NCI-H2171 (cell line): ENCODE measurements at places on chromosomes 11 and 22.

DNA sequence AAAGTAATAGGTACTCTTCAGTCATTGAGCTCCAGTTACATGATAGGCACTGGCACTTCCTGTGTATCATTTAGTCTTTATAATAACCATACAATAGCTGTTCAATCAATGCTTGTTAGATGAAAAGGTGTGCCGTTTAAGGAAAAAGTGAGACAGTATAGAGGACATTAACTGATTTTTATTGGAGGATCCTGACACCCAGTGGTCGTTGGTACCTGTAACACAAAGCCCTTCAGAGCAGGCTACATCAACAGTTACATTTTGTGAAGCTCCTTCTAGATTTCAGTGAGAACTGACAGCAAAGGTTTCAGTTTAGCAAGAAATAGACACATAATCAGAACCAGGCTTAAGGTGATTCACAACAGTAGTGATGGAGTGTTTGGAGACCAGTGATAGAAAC is 44.2 kb downstream of the CCDC81 start:
- peak; percentile 40 for DNase-seq

DNA sequence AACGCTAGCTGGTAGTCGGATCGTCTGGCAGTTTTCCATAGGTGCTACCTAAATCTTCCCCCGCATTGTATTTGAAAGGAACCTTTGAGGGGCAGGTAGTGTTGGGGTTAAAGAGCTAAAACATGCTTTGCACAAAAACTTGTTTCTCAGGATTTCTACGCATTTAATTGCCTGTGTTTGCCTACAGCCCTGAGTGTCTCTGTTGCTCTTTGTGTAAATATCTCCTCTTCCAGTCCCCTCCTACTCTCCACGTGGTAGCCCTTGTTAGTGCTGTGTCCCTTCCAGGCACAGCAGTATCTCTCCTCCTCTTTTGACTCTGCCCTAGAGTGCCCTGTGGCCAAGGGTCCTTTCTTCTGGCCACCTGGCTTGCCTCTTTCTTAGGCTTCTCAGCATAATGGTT is 81.7 kb downstream of the BARX2 start:
- no peak for DNase-seq

DNA sequence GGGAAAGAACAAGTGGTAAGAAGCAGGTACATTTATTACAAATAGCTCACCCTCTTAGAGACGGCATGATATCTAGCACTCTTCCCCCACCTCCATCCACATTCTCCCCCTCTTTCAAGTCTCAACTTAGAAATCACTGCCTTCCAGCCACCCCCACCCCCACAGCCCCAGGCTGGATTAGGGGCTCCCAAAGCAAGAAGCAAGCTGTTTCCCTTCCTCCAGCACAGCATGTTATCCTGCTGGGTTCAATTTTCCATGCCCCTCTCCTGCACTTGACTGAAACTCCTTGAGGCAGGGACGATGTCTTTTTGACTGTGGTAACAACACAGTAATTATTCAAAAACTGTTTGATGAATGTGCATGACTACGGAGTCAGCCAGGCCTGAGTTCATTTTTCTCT is 350.7 kb downstream of the LARGE1 start:
- DNase-seq: no peak

- DNase-seq: peak; percentile 71
These were observed 13.5 kb downstream of the C11orf97 start for GRCh38 chr11:94525546-94526324.

DNA sequence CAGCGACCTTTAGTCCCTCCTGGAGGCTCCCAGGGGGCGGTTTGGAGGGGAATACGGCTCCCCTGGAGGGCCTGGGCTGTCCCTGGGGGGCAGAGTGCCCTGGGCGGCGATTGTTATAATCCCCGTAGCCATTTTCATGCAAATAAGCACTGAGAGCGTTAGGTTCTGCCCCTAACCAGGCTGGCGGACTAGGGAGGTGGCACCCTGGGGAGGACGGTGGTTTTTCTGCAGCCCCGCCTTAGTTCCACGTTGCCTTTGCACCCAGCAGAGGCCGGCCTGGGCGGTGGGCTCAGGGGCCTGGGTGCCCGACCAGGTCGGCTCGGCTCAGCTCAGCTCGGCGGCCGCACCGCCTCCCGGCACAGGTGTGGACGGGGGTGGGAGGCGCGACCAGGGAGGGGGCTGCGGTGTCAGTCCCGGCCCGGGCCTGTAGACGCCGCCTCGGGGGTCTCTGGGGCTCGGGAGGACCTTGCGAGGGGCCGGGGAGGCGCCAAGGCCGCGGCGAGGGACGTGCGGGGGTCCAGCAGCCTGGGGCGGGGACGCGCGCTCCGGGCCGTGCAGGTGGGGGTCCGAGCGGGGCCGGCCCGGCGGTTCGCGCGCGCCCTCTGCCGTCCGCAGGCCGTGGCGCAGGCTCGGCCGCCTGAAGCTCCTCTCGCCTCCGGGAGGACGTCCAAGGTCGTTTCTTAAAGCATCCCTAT is 2.3 kb upstream of the DUSP8 start:
- no peak for DNase-seq

DNA sequence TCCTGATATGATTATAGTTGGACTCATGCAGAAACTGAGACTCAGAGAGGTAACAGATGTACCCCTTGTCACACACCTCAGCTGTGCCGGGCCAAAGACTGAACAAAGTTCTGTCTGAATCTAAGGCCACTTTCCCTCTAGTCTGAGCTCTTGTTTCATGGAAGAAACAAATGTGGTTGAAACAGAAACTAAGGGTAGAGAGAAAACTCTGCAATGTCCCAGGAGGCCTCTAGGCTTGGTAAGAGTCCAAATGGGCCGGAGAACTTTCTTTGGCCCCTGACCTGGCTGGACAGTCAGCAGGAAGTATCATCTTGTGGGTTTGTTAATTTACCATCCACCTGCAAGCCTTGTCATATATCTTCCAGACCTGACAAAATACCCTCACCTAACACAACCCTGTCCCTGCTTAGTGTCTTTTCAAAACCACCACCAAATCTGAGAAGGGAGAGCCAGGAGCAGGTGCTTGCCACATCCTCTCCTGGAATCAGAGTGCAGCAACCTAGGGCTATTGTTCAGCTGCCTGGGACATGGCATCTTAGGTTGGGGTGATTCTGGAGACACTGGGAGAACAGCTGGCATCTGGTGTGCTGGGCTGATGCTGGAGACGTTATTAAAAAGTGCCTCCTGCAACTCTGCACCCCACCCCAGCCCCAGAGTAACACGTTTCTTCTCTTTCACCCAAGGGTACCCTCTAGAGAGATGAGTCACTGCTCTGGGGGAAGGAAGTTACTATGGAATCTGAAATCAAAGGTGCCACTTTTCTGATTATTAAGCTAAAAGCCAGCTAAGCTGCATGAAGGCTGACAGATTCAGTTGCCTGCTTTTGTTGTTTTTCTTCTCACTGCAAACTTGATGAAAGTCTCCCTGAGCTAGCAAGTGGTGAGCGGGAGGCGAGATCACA is 126.3 kb upstream of the TIMP3 start:
- DNase-seq: no peak

DNA sequence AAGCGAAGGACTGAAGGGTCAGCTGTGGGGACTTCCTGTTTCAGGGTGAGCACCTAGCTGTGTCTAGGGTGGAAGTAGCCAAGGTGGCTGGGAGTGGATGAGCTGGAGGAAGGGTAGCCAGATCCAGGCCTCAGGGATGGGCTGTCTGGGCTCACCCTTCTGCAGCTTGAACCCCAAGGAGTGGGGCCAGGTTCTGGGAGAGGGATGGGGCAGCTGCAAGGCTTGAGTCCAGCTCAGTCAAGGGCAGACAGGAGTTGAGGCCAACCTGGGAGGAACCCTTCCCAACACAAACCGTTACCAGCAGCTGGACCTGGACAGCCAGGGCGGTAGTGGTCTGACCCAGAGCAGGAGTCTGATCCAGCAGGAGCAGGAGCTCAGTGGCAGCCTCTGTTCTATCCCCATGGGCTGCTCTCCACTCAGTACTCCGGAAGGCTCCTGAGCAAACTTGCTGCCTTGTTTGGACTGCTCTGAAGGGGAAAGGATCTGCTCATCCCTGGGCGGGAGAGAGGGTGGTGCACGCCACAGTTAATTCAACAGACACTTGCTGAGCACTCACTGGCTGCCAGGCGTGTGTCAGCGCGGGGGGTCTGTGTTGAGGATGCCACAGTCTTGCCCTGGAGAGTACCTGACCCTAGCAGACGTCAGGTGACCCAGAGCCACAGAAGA is 53.8 kb upstream of the THY1 start:
- no peak for DNase-seq

DNA sequence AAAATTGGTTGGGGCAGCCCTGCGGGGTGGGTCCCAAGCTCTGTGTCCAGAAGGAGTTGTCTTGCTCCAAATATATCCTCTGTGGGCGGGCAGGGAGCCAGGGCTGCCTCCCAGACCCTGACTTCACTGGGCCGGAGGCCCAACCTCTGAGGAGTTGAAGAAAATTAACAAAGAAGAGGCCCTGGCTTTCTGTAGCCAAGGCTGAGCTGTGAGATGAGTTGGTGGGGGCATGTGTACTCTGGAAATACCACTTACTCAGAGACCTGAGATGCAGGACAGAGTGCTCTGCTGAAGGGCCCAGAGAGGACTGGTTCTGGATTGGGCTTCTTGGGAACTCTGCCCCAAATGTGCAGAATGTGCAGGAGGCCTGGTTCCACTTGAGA is 96.3 kb downstream of the SWAP70 start:
- DNase-seq: no peak

- DNase-seq: no peak
These were observed 41.1 kb downstream of the LIF start for GRCh38 chr22:30205281-30206115.

GRCh38 chr11:36034551-36035331 is 90.9 kb downstream of the LDLRAD3 start:
- DNase-seq: no peak

DNA sequence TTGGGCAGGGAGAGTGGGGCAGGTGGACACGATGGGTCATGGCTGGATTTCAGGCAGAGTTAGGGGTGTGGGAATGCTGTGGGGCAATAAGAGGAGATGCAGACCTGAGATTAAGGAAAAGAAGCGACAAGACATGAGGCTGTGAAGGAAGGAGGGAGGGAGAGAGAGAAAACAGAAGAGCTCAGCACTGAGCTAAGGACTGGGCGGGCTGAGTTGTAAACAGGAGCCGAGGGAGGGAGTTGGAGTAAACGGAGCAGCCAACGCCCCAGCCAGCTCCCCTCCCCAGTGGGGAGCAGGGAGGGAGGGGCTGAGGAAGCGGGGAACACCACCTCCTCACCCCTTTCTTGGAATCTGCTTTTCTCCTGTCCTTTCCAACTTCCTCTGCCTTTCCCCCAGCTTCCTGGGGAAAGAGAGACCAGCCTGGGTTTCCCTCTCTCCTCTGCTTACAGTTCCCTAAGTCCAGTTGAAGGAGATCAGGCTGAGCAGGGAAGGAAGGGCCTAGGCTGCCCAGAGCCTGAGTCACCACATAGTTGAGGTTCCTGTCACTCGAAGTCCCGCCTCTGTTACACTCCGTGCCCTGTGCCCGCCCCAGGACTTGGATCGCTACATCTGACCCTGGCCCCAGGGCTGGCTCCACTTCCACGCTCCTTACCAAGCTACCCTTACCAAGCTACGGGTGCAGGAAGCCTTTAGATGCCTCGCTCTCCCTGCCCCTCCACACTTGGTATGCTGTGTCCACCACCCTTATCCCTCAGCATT is 6.7 kb upstream of the AHNAK start:
- no peak for DNase-seq

DNA sequence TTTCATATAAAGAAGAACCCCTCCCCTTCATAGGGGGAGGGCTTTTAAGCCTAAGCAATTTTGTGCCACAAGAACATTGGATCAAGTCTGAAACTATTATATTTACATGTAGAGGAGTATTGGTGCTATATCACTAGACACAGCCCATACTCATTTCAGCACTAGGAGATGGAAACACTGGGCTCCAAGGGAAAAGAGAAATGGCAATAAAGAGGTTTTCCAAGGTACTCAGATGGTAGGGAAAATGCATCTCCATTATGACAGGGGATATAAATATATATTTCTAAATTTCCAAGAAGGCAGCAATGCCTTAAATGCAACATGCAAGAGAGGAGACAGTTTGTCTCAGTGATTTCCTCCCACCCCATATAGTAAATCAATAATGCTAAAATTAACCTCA is 209.0 kb downstream of the RAB38 start:
- DNase-seq: no peak

DNA sequence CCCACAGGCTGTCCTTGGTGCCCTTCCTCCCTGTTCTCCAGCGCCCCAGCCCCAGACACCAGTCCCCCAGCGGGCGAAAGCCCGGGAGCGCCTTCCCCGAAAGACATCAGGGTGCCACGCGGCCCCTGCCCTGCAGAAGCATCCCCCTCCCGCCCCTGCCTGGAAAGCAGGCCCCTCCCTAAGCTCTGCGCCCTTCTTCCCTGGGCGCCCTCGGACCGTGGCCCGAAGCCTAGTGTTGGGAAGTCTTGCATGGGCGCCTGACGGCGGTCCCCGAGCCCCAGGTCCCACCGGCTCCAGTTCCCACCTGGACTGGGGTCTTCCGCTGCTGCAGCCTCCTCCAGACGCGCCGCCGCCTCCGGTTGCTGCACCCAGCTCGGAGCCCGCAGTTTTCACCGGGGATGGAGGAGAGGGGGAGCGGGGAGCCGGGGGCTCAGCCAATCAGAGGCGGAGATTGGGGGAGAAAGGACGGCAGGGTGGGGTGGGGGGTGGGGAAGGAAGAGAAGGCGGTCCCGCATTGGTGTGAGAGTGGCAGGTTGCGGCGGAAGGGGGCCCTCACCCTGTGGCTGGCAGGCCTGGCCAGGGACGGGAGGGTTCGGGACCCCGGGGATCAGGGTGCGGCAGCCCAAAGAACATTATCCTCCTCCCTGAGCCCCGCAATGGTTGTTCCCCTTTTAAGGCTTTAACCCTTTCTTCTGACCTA is at the start of gene THY1:
THY1 (minus strand) TSS at position 364 of the 700 bp plus-strand sequence. CDS start 2,267 bp downstream, outside the sequence.
- DNase-seq: no peak

DNA sequence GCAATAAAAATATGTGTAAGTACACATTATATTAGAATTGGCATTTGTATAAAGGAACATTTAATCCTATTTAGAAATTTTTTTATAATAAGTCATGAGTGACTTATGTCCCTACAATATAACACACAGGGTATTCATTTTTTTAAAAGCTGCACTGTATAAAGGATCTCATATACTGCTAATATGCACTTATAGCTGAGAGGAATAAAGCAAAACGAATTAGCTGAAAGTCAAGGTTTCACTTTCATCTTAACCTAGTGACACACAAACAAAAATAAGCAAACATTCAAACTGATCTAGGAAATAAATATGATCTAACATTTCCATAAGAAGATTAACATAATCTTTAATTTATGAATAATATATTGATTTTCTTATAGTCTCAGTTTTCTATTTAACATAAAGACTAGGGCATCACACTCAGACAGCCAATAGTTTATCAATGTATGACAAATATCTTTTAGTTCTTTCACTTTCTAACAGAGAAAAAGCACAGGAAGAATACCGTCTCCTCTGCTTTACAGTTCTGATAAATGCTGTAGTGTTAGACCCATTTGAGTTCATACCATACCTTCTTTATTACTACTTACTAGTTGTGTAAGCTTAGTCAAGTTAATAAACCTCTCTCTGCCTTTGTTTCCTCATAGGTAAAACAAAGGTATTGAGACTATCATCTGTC is 42.9 kb downstream of the DCDC1 start:
- no peak for DNase-seq
